ENCODE measurements at places on chromosomes 1 and 21.

DNA sequence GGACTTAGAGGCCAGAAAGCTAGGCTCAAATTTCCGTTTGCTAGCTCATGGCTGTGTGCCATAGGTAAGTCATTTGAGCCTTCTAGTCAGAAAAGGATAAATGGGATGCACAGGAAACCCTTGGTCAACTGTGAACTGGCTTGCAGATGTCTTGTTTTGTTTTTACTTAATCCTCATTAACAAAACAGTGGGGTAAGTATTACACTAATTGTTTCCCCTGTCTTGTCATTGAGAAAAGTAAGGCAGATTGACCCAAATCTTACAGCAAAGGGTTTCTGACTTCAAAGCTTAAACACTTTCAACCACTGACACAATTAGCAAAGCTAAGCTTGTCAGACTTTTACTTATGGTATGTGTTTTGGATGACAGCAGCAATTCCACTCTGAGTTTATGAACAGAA is 291.3 kb downstream of the NTNG1 start:
- no peak overlapping the region for H3K4me3 ChIP-seq
- H3K27me3 ChIP-seq, result no peaks in the 10 kb centered on the region
- no peaks in the 10 kb centered on the region for H3K36me3 ChIP-seq
- no peak overlapping the region for H3K27ac ChIP-seq

GRCh38 chr1:56833088-56833487 is 13.9 kb upstream of the FYB2 start:
- H3K4me1 ChIP-seq, result no peaks in the 10 kb centered on the region
- H3K36me3 ChIP-seq, result no peaks in the 10 kb centered on the region
- peak overlapping the region; percentile 67 for H3K27ac ChIP-seq
- no peaks in the 10 kb centered on the region for H3K27me3 ChIP-seq

DNA sequence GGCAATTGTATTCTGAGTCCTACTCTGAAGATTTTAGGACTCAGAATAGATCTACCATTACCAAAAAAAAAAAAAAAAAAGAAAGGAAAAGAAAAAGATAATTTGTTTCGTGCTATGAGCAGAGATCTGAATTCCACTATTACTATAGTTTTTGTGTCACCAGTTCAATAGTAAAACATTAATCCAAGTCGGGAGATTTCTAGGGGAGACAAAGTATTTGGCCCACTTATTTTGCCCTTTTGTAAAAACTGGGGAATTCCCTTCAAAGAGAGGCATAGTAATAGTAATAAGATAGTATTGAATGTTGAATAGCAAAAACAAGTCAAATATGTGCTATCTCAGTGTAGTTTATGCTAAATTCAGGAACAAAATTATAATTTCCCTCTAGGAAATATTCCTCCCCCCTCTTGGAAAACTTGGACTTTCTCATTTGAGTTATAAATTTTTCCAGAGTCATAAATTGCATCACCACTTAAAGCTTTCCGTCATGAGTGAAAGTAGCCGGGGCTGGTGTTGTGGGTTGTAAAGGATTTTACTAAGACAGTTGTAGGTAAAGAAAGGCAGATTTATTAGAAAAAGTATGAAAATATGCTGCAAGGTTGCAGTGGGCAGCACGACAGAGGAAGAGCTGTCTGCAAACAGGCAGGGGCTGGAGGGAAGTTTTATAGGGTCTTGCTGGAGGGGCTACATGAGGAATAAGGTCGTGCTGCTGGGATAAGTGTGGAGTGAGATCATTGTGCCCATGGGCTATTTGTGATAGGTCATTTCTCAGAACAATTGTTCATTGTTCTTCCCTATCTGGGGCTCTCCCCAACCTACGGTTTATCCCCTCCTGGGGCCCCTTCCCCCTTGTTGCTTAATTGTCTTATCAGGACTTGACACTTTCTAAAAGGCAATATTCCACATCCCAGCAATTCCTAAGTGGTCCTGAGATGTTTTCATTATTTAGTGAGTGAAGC is 1009.9 kb downstream of the PLA2G4A start:
- H3K27ac ChIP-seq, result no peak overlapping the region
- no peak for DNase-seq
- no peaks in the 10 kb centered on the region for H3K4me1 ChIP-seq
- no peaks in the 10 kb centered on the region for H3K27me3 ChIP-seq
- no peaks in the 10 kb centered on the region for H3K36me3 ChIP-seq

GRCh38 chr1:169330927-169331326 is 36.7 kb downstream of the NME7 start:
- H3K27ac ChIP-seq, result no peak overlapping the region
- H3K27me3 ChIP-seq, result no peaks in the 10 kb centered on the region
- DNase-seq, result no peak
- H3K36me3 ChIP-seq, result no peaks in the 10 kb centered on the region
- H3K4me3 ChIP-seq, result no peak overlapping the region
- H3K4me1 ChIP-seq, result peaks cover 10% of the 10 kb centered on the region

Measured in sigmoid colon (tissue), 7 donors.